ENCODE measurements at places on chromosomes 3 and 15.

DNA sequence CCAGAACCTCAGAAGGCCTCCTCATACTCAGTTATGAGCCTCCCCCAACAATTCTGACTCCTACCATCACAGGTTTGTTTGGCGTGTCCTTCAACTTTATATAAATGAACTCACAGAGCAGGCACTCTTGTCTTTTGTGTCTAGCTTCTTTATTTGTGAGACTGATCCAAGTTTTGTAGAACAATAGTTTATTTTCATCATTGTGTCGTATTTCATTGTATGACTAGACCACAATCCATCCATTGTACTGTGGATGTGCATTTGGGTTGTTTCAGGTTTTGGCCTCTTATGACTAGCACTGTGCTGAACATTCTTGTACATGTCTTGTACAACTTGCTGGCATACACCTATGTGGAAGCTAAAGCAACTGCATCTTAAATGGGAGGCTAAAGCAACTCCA, 292.8 kb upstream of the LYSMD4 start:
- DNase-seq, result no peak

- DNase-seq, result peak; percentile 51
These were observed 609 bp downstream of the GOLGA8A start for GRCh38 chr15:34436956-34437442.

DNA sequence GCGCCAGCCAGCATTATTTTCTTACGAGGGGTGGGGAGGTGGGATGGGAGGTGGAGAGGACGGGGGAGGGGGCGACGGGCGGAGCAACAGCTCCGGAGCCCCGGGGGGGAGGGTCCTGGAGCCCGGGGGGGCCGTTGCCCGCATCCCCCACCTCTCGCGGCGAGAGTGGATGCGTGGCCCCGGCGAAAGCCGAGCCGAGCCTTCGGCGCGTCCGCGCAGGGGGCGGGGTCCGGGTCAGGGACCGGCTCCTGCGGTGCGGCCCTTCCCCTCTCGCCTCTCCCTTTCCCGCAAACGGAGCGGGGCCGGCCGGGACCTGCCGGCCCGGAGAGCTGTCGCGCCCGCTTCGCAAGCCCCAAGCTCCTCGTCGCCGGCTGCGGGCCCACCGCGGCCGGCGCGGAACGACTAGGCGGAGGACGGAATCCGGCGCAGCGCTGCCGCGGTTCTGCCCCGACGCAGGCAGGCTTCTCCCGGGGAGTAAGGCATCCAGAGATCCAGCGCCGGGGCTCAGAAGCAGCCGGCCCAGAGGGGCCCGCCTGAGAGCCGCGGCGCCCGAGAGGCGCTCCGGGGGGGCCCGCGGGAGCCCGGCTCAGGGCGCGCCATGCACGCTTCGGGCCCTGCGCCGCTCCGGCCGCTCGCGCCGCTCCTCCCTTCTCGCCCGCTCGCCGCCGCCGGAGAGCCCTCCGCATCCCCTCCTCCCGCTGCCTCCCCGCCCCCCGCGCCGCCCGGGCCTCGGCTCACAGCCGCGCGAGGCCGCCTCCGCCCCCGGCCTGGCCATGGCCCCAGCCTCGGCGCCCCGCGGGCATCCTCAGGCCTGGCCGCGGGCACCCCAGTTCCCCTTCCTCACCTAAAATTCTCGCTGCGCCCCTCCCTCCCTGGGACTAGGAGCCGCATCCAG, 459 bp upstream of the ADCY5 start:
- DNase-seq, result peak; percentile 14

DNA sequence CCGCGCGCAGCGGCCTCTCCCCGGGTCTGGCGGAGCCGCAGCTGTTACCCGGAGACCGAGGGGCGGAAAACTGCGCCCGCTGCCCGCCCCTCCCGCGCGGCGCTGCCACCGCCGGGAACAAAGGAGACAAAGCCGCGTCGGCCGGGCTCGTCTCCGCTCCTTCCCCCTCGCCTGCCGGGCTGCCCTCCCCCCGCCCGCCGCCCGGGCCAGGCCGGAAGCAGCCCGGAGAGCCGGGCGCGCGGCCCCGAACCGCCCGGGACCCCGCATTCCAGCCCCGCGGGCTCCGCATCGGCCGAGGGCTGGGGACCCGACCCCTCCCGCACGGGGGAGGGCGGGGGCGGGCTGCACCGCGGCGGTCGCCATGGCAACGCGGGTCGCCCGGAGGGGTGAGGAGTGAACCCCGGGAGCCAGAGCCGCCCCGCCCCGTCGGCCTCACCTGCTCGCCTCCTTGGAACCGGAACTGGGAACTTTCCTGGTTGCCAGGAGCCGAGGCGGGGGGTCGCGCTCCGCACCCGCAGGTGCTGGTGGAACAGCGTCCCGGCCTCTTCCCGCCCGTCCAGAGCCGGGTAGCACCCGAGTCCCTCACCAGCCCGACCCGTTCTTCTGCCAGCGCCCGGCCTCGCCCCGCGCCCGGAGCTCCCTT, 448 bp downstream of the PLXNB1 start:
- peak; percentile 81 for DNase-seq

DNA sequence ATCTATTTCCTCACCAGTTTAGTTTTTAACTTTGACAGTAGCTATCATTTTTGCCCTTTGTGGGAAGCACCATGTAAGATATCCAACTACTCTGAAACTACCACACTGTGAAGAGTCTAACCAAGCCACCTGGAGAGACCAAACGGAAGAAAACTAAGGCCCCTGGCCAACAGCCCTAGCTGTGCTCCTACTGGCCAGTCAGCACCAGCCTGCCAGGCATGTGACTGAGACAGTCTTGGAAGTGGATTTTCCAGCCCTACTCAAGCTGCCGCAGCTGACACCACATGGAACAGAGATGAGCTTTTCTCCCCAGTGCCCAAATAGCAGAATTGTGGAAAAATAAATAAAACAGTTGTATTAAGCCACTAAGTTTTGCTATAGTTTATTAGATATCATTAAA, 2.9 kb upstream of the TBC1D5 start:
- DNase-seq, result no peak

DNA sequence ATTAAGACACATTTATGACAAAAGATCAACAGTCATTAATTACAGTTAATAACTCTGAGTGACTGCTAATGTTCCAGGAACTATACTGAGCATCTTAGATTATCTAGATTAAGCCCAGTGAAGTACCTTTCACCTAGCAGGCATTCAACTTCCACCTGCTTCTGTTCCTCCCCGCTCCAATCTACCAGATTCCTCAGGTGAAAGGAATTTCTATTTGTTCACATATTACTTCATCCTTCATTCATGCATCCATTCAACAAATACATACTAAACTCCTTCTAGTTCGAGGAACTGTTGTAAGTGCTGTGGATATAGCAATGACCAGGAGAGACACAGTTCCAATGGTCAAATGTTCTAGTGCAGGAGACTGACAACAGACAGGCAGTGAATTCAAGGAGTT, 139.3 kb downstream of the FILIP1L start:
- DNase-seq, result peak; percentile 81

DNA sequence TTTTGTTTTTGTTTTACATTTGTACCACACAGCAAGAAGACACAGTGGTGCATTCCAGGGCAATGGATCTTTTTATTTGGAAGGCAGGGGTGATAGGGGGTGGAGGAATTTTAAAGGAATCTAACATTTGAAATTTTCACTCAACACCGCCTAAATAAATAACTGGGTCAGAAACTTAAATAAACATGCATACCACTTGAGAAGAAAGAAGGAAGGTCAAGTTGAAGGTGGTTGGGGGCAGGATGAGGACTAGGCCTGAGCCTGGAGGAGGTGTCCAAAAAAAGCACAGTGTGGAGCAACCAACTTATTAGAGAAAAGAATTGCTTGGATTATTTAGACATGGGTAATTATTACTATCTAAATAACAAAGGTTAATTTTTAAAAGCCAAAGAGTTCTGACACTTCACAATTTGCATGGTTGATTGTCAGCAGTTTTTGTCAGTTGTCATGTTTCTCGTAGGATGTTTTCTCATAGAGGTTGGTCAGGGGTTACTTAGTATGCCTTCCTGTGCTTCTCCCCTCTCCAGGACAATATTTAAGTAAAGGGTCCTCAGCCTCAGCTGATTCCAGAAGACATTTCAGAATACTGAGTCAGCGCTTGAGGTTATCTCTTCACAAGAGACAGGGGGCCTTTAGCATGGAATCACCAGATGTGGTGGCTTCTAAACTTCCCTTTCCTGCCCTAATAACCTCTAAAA, 173.7 kb upstream of the SLC2A2 start:
- peak; percentile 52 for DNase-seq

DNA sequence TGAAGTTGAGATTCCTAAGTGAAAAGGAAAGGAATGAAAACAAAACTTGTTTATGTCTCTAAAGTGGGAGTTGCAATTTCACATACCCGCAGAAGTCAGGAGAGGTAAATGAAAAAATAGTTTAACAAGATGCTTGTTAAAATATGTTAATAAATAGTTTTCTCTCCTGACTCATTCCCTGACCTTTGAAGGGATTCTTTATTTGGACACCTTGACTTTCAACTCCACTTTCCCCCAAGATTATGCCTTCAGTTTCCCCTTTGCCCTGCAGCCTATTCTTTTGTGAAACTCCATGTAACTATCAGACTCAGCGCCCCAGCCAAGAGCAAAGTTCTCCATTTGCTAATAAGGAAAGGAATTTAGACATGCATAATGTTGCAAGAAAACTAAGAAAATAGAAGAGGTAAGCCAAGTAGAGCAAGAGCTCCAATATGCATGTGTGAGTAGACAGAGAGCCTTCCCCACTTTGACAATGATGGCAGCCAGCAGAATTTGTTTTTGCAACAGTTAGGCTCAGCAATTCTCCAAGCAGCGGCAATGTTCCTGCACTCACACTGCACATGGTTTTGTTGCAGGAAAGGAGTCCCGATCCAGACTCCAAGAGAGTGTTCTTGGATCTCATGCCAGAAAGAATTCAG, 61.2 kb downstream of the CD200 start:
- DNase-seq, result no peak

DNA sequence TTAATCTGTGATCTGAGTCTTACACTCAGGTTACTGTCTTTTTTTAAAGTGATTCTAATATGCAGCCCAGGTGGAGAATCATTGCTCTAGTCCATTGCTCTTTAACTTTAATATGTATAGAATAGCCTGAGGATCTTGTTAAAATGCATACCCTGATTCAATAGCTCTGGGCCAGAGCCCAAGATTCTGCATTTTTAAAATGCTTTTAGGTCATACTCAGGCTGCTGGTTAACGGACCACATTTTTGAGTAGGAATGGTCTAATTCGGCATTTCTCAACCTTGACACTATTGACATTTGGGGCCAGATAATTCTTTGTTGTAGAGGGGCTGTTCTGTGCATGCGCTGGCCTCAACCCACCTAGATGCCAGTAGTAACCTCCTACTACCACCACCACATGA, 20.9 kb upstream of the FSTL1 start:
- DNase-seq, result peak; percentile 24

DNA sequence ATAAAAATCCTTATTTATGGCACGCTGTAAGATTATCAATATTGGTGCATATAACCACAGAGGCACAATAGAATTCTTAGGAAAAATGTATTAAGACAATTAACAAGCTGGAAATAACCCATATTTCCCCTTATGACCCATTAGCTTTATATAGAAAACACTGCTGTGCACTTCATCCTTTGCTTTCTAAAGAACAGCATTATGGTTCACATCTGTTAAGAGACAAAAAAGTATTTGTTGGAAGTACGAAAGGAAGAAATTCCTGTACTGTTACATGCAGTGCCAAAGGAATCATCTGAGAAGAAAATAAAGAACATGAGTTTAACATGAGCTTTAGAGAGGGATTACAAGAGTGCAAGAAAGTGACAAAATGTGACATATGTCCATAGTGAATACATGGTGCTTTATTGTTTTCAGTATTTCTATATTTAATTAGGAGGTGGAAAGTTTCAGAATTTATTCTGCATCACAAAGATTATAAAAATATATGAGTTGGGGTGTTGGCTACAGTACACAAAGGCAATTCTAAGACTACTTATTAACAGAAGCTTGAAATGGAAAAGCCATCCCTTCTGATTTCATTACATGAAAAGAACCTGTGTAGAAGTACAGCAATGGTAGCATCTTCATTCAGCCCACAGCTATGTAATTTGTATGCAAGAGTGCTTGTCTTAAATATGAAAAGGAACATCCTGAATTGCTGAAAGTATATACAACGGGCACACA, 6.8 kb downstream of the UBE3A start:
- DNase-seq, result no peak

DNA sequence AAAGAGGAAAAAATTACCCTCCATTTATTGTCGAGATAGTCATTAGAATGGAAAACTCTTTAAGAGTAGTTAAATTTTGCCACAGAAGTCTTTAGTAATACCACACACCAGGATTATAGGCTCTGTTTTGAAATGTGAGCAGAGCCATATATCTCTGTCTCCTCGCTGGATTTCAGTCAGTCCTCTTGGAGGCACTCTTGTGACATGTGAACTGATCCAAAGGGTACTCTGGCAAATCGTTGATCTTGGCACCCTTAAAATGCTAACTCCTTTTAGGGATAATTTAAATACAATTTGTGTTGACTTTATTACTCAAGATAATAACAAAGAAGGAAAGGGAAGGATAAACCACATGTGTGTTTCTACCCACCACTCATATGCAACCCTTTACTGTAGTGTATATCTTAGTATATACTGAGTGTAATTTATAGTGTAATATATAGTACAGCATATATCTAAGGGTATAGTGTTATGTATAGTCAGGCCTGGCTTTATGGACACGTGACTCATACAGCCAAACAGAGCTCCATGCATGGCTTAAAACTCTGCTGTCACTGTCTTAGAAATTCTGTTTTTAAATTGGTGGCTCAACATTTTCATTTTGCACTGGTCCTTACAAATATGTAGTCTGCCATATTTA, 12.3 kb upstream of the KPNA4 start:
- DNase-seq, result peak; percentile 41

GRCh38 chr3:194686414-194686815, 732 bp downstream of the FAM43A start:
- no peak for DNase-seq

DNA sequence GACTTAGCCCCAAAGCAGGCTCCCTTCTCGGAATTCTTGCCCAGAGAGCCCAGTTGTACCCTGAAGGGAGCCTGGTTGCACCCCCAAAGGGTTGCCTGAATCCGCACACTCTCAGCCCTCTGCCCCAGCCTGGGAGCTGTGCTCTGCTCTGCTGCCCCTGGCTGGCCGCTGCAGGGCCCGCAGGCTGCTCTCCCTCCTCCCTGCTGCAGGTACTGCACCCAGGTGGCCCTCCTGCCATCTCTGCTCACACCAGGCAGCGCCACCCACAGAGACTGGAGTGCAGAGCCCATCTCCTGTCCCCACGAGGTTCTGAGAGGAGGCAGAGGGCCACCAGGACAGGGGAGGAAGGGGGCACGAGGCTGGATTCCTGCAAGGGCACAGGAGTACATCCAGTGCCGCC, 134.2 kb upstream of the NSMCE3 start:
- peak; percentile 14 for DNase-seq

DNA sequence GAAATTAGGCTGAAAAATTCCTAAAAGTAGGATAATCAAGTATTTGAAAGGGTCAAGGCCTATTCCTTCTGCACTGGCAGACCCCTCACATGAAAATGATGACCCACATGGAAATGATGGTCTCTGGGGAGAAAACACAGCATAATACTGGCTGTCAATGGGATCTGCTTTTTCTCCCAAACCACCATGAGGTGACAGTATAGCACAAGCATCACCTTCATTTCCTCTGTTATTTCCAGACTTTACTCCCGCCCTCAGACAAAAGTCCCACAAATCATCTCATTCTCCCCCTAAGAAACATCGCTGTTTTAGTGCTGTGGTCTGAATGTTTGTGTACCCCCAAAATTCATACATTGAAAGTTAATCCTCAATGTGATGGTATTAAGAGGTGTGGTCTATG, 161.0 kb downstream of the RSL24D1 start:
- no peak for DNase-seq

Data from kidney tubule cell (primary cell).